ENCODE measurements at places on chromosomes 6 and 20.
A peak's percentile ranks its signal among the peaks of the same experiment; 100 is the strongest.

GRCh38 chr20:48908656-48909319, 12.7 kb upstream of the ARFGEF2 start:
- no peaks in the 10 kb centered on the region for H3K36me3 ChIP-seq
- no peak for DNase-seq
- H3K27me3 ChIP-seq: no peaks in the 10 kb centered on the region
- H3K4me1 ChIP-seq: peaks cover 3% of the 10 kb centered on the region
- H3K4me3 ChIP-seq: no peak overlapping the region
- H3K27ac ChIP-seq: no peak overlapping the region

DNA sequence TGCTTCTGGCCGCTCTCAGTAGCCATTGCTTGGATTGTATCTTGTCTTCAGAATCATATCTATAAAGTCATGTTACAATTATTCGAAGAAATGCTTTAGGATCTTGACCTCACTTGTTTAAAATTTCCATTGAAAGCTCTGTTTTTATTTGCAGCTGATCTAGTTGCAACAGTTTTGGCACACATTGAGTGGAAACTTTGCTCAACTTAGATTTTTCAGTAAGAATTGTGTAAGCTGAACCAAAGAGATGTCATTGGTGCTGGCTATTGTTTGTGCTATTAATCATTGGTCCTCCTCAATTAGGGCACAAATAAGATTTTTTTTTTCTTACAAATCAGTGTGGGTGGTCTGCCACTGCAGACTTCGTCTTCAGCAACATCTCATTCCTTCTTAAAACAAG, 649.2 kb downstream of the MMUT start:
- H3K27ac ChIP-seq: no peak overlapping the region
- H3K27me3 ChIP-seq: no peaks in the 10 kb centered on the region
- H3K4me3 ChIP-seq: no peak overlapping the region
- no peaks in the 10 kb centered on the region for H3K36me3 ChIP-seq
- H3K4me1 ChIP-seq: no peaks in the 10 kb centered on the region
- peak; percentile 6 for DNase-seq

- H3K27me3 ChIP-seq: no peaks in the 10 kb centered on the region
- H3K27ac ChIP-seq: no peak overlapping the region
- H3K4me1 ChIP-seq: peaks cover 3% of the 10 kb centered on the region
- no peaks in the 10 kb centered on the region for H3K36me3 ChIP-seq
- peak; percentile 72 for DNase-seq
Measured at GRCh38 chr6:11083491-11083890, 10.1 kb upstream of the SMIM13 start.

- DNase-seq: no peak
- H3K36me3 ChIP-seq: no peaks in the 10 kb centered on the region
- H3K4me3 ChIP-seq: no peak overlapping the region
- no peak overlapping the region for H3K27ac ChIP-seq
- H3K27me3 ChIP-seq: peaks cover 2% of the 10 kb centered on the region
- no peaks in the 10 kb centered on the region for H3K4me1 ChIP-seq
Measured at GRCh38 chr6:49841424-49841823, 24.9 kb downstream of the CRISP1 start.

DNA sequence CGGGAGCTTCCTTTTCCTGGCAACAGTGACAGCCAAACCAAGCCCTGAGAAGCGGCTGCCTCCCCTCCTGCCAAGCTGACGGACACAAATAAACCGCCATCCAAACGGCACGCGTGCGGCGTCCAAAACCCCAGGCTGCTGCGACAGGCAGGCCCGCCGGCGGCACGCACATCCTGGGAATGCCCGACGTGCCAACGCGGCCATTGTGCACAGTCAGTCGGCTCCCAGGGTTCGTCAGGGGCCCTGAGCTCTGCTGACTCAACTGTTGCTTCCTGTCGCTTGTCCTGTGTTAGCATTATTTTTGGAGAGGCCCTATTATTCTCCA, 6.8 kb downstream of the JAG1 start:
- no peak overlapping the region for H3K4me3 ChIP-seq
- no peaks in the 10 kb centered on the region for H3K27me3 ChIP-seq
- no peak overlapping the region for H3K27ac ChIP-seq
- no peak for DNase-seq
- H3K36me3 ChIP-seq: peaks cover 27% of the 10 kb centered on the region

DNA sequence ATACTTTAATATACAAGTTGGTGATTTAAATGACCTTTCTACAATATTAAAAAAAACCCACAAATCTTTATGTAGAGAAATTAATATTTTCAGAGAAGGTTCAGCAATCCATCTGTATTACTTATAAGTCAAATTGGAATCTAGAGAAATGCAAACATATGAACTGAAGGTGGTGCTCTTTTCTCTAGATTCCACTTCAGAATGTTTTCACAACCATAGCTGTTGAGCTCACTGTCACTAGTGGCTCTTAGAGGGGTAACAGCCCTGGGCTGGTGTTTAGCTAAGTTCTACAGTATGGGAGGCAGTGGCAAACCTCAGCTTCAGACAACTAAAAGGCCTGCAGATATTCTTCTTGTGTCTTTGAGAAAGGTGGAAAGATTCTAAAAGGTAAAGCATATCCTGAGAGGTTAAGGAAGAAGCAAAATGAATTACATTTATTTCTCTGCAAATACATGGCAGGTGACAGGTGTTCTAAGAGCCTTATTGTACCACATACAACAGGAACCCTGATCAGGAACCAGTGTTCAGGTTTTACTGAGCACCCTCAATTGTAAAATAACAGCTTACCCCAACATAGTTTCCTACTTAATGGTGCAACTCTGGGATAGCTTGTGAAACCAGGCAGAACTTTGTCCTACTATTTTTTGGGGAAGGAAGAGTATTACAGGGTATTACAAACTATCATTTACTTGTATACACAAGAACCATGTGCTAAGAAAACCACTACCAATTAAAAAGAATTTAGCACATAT, 56.6 kb upstream of the SAMHD1 start:
- H3K36me3 ChIP-seq: peaks cover 6% of the 10 kb centered on the region
- H3K4me3 ChIP-seq: no peak overlapping the region
- peak; percentile 59 for DNase-seq
- peaks cover 2% of the 10 kb centered on the region for H3K4me1 ChIP-seq
- no peaks in the 10 kb centered on the region for H3K27me3 ChIP-seq

- H3K36me3 ChIP-seq: no peaks in the 10 kb centered on the region
- H3K27ac ChIP-seq: no peak overlapping the region
- H3K4me1 ChIP-seq: no peaks in the 10 kb centered on the region
- H3K4me3 ChIP-seq: no peak overlapping the region
- no peak for DNase-seq
Measured at GRCh38 chr6:21176197-21176596, 417.4 kb upstream of the SOX4 start.

DNA sequence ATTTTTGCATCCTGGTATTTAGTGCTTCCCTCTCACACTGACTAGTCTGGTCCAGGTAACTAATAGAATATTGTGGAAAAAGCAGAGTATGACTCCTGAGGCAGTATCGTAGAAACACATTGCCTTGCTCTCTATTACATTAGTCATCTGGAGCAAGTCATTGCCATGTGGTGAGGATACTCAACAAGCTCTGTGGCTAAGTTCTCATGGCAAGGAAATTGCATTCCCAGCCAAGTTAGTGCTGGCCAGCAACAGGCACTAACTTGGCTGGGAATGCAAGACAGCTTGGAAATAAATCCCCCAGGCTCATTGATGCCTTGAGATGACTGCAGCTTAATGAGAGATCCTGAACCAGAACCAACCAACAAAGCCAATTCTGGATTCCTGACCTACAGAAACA, 39.7 kb upstream of the HTR1B start:
- peak; percentile 2 for DNase-seq
- H3K4me1 ChIP-seq: no peaks in the 10 kb centered on the region
- no peaks in the 10 kb centered on the region for H3K36me3 ChIP-seq
- no peak overlapping the region for H3K4me3 ChIP-seq
- no peaks in the 10 kb centered on the region for H3K27me3 ChIP-seq

- H3K4me1 ChIP-seq: peaks cover 3% of the 10 kb centered on the region
- H3K36me3 ChIP-seq: no peaks in the 10 kb centered on the region
- no peak for DNase-seq
- no peak overlapping the region for H3K27ac ChIP-seq
- H3K27me3 ChIP-seq: no peaks in the 10 kb centered on the region
- no peak overlapping the region for H3K4me3 ChIP-seq
Measured at GRCh38 chr6:54515013-54515412, 206.8 kb downstream of the TINAG start.

- H3K4me1 ChIP-seq: peaks cover 9% of the 10 kb centered on the region
- peak; percentile 81 for DNase-seq
- no peak overlapping the region for H3K4me3 ChIP-seq
- no peaks in the 10 kb centered on the region for H3K27me3 ChIP-seq
- H3K36me3 ChIP-seq: peaks cover 4% of the 10 kb centered on the region
Measured at GRCh38 chr6:15551798-15552197, 111.0 kb downstream of the DTNBP1 start.

GRCh38 chr6:41572613-41573012, 26.4 kb downstream of the FOXP4 start:
- H3K4me1 ChIP-seq: peaks cover 13% of the 10 kb centered on the region
- DNase-seq: no peak
- H3K36me3 ChIP-seq: peaks cover 53% of the 10 kb centered on the region

GRCh38 chr6:105692613-105693215, 289.8 kb upstream of the PREP start:
- no peaks in the 10 kb centered on the region for H3K4me1 ChIP-seq
- H3K27me3 ChIP-seq: no peaks in the 10 kb centered on the region
- no peak overlapping the region for H3K4me3 ChIP-seq

GRCh38 chr6:7587631-7588100, 2.3 kb upstream of the SNRNP48 start:
- no peaks in the 10 kb centered on the region for H3K27me3 ChIP-seq
- H3K27ac ChIP-seq: peak overlapping the region; percentile 56
- peaks cover 5% of the 10 kb centered on the region for H3K4me1 ChIP-seq
- peak; percentile 45 for DNase-seq
- no peak overlapping the region for H3K4me3 ChIP-seq

DNA sequence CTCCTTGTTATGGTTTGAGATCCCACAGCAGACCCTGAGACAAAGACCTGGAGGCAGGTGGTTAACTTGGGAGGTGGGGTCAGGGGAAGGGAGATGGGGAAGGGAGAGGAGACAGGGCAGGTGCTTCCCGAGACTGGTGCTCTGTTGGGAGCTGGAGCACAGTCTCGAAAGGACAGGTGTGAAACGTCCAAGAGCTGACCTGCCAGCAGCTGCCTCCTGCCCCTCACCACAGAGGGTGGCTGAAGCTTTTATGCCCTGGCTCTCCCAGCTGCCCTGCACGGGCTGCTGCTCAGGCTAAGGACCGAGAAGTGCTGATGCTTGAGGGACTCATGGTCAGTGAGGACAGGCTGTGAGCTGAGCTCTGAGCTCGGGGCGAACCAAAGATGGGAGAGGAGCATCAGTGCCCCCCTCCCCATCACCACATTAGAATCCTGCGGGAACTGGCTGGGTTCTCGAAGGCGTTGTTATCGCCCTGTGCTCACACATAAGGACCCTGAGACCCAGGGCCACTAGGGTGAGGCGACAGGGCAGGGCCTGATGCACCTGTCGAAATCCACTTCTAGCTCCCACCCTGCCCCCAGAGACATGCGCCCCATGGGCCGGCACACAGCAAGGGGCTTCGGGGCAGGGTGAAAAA, 25.3 kb upstream of the CD93 start:
- peaks cover 1% of the 10 kb centered on the region for H3K4me1 ChIP-seq
- H3K27me3 ChIP-seq: peaks cover 6% of the 10 kb centered on the region
- H3K4me3 ChIP-seq: no peak overlapping the region
- H3K27ac ChIP-seq: no peak overlapping the region
- no peaks in the 10 kb centered on the region for H3K36me3 ChIP-seq

- H3K36me3 ChIP-seq: no peaks in the 10 kb centered on the region
- H3K4me1 ChIP-seq: no peaks in the 10 kb centered on the region
Measured at GRCh38 chr6:5869261-5869660, 137.5 kb downstream of the NRN1 start.

- no peak for DNase-seq
- no peaks in the 10 kb centered on the region for H3K36me3 ChIP-seq
- no peak overlapping the region for H3K4me3 ChIP-seq
Measured at GRCh38 chr6:34673064-34673463, 23.5 kb downstream of the ILRUN start.

DNA sequence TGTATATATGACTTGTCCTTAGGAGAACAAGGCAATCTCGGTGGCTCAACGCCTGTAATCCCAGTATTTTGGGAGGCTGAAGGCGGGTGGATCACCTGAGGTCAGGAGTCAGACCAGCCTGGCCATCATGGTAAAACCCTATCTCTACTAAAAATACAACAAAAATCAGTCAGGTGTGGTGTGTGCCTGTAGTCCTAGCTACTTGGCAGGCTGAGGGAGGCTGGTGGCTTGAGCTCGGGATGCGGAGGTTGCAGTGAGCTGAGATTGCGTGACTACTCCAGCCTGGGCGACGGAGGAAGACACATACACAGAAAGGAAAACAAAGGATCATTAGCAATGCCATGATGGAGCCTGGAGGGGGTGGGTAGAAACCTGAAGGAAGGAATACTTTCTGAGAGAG, 166.6 kb upstream of the RREB1 start:
- H3K36me3 ChIP-seq: no peaks in the 10 kb centered on the region
- H3K27ac ChIP-seq: no peak overlapping the region
- DNase-seq: no peak
- no peak overlapping the region for H3K4me3 ChIP-seq
- H3K27me3 ChIP-seq: no peaks in the 10 kb centered on the region

- peak overlapping the region; percentile 21 for H3K27ac ChIP-seq
- H3K4me1 ChIP-seq: peaks cover 19% of the 10 kb centered on the region
- DNase-seq: peak; percentile 53
- H3K4me3 ChIP-seq: no peak overlapping the region
- no peaks in the 10 kb centered on the region for H3K27me3 ChIP-seq
- no peaks in the 10 kb centered on the region for H3K36me3 ChIP-seq
Measured at GRCh38 chr6:14472986-14473337, 355.4 kb downstream of the CD83 start.

- H3K4me1 ChIP-seq: no peaks in the 10 kb centered on the region
- H3K36me3 ChIP-seq: no peaks in the 10 kb centered on the region
- H3K27me3 ChIP-seq: no peaks in the 10 kb centered on the region
- no peak overlapping the region for H3K4me3 ChIP-seq
- DNase-seq: no peak
- no peak overlapping the region for H3K27ac ChIP-seq
Measured at GRCh38 chr20:8367689-8368088, 235.6 kb downstream of the PLCB1 start.

DNA sequence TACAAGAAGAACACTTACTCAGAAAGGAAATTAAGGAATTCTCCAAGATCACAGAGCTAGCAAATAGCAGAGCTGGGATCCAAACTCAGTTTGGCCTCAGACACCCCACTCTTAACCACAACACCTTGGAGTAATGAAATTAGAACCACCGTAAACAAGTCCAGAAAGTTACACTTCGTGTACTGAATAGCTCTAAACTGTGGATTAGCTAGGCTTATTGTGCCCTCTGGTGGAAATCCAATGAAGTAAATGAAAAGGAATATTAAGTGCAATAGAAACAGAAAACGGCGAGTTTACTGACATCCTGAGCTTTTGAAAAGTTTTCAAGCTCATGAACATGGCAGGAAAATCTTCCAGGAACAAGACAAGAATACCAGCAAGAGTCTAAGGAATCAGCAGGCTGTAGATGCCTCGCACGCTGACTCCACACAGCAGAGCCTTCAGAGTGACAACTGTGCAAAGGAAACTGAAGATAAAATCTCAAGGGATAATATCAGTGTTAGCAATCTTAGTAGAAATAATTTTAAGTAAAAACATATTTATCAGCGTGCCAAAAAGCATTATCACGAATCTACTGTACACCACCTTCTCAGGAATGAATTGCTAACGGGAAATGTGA, 34.6 kb downstream of the FBXO5 start:
- H3K4me1 ChIP-seq: peaks cover 2% of the 10 kb centered on the region
- peak; percentile 58 for DNase-seq
- H3K36me3 ChIP-seq: no peaks in the 10 kb centered on the region
- H3K27me3 ChIP-seq: no peaks in the 10 kb centered on the region
- no peak overlapping the region for H3K4me3 ChIP-seq
